Activated CD4-positive, alpha-beta T cell treated with anti-CD3 and anti-CD28 coated beads, Interleukin-2, amount 10 ng/mL, durations not matched to agents 24 days and 14 days (primary cell): ENCODE measurements at places on chromosomes 3 and 15. TPM values are rescaled to one million over a fixed set of nuclear protein-coding genes. Genes with fewer than 3 reads are reported as not detected.
A peak's percentile ranks its signal among the peaks of the same experiment; 100 is the strongest.

- H3K36me3 ChIP-seq: no peaks in the 10 kb centered on the region
- no peak for DNase-seq
- no peak overlapping the region for H3K27ac ChIP-seq
- no peaks in the 10 kb centered on the region for H3K27me3 ChIP-seq
- no peaks in the 10 kb centered on the region for H3K4me1 ChIP-seq
Observed at GRCh38 chr3:24291646-24292045, 203.0 kb downstream of the THRB start.

DNA sequence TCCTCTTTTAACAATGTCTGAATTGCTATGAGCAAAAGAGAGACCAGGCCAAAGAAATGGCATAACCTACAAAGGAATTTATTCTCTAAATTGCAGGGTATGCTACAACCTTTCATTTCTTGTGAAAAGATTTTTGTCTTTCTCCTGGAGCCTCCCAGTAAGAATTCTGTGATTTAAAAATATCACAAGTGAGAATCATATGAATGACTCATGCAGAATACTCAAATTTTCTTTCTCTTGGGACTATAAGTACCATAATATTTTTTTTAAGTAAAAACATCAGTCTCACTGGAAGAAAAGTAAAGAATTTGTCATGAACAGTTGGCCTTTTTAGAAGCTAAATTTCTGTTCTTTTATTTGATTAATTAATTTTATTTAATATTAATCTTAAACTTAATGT is 26.3 kb downstream of the SYNPR start:
- no peaks in the 10 kb centered on the region for H3K27me3 ChIP-seq
- no peak overlapping the region for H3K4me3 ChIP-seq
- no peaks in the 10 kb centered on the region for H3K36me3 ChIP-seq
- no peaks in the 10 kb centered on the region for H3K4me1 ChIP-seq
- no peak overlapping the region for H3K27ac ChIP-seq
- no peak for DNase-seq

GRCh38 chr3:105444725-105445124 is 78.0 kb downstream of the ALCAM start:
- DNase-seq: no peak
- H3K36me3 ChIP-seq: no peaks in the 10 kb centered on the region
- H3K27ac ChIP-seq: no peak overlapping the region
- H3K4me3 ChIP-seq: no peak overlapping the region
- H3K27me3 ChIP-seq: no peaks in the 10 kb centered on the region

DNA sequence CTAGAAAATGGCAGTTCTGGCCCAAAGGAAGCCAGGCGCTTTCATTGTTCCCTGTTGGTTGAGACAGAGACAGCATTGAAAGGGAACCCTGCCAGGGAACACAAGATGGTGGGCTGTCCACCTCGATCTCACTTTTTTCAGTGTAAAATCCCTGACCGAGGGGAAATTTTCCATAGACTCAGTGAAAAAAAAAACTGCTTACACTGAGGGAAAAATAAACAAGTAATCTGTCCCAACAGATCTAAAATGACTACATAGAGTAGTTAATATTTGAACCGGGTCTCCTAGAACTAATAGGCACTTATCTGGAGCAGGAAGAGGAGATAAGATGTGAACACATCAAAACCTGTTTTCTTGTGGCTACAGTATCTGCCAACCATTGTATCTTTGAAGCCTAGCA is 763.4 kb upstream of the GOLIM4 start:
- H3K4me3 ChIP-seq: no peak overlapping the region
- H3K27ac ChIP-seq: no peak overlapping the region
- no peaks in the 10 kb centered on the region for H3K4me1 ChIP-seq
- H3K36me3 ChIP-seq: no peaks in the 10 kb centered on the region

Gene DENND4A
- 44.2 and 48.3 TPM in 2 replicates for total RNA-seq

DNA sequence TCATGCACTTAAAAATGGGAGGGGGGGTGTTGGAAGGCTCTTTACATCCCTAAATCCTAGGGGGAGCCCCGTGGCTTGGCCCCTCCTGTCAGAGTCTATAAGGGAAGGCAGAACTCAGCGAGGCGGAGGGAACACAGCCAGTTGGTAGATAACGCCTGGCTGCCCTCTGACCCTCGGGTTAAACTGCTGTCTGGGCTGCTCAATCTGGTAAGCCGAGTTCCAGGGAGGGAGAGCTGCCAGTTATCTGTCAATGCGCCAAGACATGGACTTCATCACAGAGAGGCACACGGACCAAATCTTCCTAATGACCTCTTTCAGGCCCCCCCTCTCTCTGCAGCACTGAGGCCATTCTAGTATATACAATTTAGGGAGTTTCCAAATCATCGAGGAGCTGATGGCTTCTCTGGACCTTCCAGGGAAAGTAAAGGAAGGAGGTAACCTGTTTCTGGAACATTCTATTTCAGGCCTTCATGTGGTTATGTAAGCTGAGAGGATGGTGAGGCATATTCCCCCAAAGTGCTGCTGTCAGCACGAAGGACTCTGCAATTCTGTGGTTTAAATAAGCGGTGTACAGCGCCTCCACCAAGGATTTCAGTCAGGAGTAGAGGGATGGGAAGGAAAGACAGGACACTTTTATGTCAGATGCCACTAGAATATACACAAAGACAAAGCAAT is 349.0 kb downstream of the MCTP2 start:
- H3K36me3 ChIP-seq: no peaks in the 10 kb centered on the region
- no peak overlapping the region for H3K4me3 ChIP-seq
- peaks cover 70% of the 10 kb centered on the region for H3K27me3 ChIP-seq
- peaks cover 34% of the 10 kb centered on the region for H3K4me1 ChIP-seq
- DNase-seq: no peak

Gene NANOGP8
- total RNA-seq: not detected in 2 replicates

DNA sequence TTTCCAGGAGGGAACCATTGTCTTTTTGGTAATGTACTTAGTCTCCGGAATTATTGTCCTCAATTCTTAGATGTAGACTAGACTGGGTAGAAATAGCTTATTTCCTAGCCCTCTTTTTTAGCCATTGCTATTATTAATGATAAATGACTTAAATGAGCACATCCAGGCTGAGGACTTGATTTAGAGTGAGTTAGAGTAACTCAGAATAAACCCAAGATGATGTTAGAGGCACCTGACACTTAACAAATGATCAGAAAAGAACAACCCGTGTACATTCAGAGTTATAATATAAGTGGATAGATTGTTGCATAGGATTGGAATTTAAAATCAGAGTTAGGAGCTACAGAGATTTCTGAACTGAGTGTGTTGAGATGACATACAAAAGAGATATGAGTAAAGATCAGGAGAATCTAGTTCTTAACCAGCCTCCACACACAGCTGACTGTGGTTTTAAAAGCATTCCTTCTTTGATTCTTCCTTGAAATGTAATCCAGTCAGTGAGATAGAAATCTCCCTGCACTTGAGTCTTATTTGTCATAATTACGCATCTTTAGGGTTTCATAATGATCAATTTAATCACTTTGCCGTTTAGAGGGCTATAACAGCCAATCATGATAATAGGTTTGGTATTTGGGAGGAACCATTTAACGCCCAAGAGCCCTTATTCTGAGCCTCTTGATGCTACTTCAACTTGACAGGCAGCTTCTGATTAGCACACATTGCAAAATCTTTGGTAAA is 366.5 kb downstream of the GAP43 start:
- no peak for DNase-seq
- H3K36me3 ChIP-seq: no peaks in the 10 kb centered on the region
- no peaks in the 10 kb centered on the region for H3K27me3 ChIP-seq

Gene THOC7
- total RNA-seq: 106 and 109 TPM in 2 replicates

DNA sequence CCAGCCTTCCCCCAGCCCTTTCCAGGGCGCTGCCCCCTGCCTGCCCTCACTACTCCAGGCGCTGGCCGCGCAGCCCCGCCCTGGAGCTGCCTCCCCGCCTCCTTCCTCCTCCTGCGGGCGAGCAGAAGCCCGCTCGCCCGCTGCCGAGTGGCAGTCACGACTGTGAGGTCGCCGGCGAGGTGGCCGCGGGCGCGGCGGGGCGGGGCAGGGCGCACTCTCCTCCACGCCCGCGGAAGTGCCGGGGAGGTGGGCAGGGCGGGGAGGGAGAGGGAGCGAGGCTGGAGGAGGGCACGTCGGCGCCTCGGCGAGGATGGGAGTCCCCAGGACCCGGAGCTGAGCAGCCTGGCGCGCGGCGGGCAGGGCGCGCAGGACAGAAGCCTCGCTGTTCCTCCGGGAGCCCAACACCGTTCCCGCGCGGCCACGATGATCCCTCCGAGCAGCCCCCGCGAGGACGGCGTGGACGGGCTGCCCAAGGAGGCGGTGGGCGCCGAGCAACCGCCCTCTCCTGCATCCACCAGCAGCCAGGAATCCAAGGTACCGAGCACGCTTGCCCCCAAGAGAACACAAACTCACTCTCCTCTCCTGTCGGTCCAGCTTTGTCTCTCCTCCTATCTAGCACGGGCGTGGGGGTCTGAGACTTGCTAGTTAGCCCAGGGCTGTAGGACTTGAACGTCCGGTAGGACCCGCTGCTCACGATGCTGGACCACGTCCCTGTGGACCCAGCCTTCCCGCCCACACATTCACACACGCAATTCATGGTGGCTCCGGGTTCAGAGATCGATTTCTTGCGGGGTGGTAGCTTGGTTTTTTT is at the start of gene STAC:
STAC (plus strand) TSS at position 284 of the 811 bp plus-strand sequence; CDS start at position 424, 140 bp downstream.
- peak within 1 kb of the TSS; percentile 44 for H3K4me3 ChIP-seq
- no peaks in the 10 kb centered on the region for H3K36me3 ChIP-seq
- peaks cover 4% of the 10 kb centered on the region for H3K4me1 ChIP-seq
- H3K27me3 ChIP-seq: peaks cover 36% of the 10 kb centered on the region
- no peak within 1 kb of the TSS for H3K27ac ChIP-seq
